Psoas muscle (tissue), 8 donors: ENCODE measurements at places on chromosomes 16 and 17. TPM values are rescaled to one million over a fixed set of nuclear protein-coding genes. Genes with fewer than 3 reads are reported as not detected.

The TMEM114 gene
- total RNA-seq = not detected

- no peak for DNase-seq
These were observed 18.8 kb downstream of the AXIN2 start for GRCh38 chr17:65542610-65543009.

GRCh38 chr16:67246081-67246755 lies 1.1 kb downstream of the FHOD1 start:
- peak; percentile 83 for DNase-seq

- peak; percentile 42 for DNase-seq
These were observed 6.5 kb upstream of the BAIAP2 start for GRCh38 chr17:81028506-81028858.

DNA sequence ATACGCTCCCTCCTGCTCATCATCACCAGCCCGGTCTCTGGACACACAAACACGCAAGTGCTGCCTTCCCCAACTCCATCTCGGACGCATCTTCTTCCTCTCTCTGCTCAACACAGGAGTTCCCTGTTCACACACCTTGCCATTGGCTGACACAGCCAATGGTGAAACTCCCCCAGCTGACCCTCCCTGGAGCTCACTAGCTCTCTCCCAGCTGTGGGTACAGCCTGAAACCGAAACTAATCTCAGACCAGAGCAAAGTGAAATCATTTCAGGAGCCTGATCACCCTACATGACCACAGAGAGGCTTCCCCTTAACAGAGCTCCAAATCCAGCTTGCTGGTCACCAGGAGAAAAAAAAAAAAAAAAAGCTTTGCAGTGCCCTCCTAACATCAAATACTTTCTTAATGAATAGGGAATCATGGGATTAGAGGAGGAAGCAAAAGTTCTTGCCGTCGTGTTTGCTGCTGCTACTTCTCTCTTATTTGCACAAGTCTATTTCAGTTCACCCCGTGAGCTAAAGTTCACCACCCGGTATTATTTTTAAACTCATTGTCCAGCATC lies 8.3 kb downstream of the CUEDC1 start:
- DNase-seq = peak; percentile 63

DNA sequence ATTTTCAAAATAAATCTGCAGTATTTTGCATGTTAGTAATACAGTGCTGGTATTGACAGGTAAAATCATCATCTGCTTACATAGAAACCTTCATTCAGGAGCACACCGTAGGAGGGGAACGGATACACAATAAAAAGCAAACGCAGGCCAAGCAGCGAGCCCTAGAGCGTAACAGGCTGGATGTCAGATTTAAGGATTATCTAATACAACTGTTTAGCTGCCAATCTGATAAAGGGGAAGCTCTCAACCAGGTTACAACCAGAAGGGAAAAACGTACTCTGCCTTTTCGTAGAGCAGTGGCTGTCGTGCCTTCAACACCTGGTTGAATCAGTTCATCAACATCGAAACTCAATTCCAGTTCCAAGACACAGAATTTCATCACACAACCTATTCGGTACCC lies 16.4 kb upstream of the CUEDC1 start:
- no peak for DNase-seq

The CLDN7 gene
- not detected for total RNA-seq
